ENCODE measurements at places on chromosomes 16 and 17.

DNA sequence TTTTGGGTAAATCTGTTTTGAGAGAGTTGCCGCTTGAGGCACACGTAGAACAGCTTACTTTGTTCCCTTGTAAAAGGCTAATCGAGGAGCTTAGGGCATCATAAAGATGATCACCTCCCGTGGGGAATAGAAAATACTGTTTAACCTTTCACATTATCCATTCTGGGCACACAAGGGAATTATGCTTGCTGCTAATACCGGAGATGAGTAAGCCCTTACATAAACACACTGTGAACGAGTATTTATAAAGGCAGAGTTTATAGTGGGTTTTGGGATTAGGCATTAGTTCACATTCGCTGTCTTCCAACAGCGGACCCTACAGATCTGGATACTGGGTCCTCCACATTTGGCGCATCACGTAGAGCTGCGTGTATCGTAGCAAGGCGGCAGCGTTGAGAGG, 51.2 kb upstream of the CNTNAP4 start:
- DNase-seq: no peak

DNA sequence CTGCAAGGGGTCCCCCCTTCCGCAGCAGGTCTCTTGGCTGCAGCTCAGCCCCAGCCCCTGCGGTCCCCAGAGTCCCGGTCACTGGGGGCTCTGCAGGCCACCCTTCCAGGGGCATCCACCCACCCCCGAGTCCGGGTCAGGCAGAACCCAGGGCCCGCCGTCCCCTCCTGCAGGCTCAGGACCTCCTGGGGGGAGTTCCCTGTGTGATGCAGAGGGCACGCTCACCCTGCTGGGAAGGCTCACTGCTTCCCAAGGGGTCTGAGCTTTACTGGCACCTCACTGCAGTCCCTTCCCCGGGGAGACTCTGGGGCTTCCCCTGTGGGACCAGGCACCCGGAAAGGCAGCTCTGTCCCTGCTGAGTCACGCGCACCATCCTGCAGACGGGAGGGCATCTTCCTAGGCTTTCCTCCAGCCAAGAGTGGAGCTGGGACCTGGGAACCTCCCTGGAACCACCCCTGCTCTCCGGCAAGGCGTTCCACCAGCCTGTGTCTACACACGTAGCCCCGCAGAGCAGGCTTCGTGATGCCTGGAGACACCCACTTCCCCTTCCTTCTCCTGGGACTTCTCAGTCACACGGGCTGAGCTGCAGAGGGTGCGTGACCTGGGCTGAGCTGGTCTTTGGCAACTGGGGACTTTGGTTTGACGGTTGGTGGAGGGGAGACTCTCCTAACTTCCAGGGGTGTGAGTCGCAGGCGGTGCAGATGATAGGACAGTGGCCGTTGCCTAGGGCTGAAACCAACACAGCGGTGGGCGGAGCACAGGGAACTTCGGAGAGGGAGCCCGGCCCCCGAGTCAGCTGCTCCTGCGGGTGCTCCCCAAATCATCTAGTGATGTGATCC, 23.4 kb downstream of the SLC25A10 start:
- DNase-seq: peak; percentile 54

DNA sequence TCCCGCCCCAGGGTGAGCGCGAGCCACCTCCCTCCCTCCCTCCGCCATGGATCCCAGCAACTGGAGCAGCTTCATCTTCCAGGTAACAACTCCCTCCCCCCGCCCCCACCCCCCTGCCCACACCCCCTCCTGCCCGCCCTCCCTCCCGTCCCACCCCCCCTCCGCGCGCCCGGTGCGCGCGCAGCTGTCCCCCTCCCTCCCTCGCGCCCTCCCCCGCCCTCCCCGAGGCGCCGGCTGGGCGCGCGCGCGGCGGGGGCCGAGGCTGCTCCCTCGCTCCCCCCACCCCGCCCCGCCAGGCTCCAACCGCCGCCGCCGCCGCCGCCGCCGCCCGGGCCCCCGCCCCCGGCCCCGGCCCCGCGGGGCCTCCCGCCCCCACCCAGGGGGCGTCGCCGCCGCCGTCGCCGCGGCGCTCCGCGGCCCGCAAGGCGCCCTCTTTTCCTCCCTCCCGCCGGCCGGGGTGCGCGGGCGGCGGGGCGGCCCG, at the start of gene MAZ:
MAZ (plus strand) TSS at position 431 of the 481 bp plus-strand sequence. CDS start 173 bp downstream, outside the sequence.
- no peak for DNase-seq

DNA sequence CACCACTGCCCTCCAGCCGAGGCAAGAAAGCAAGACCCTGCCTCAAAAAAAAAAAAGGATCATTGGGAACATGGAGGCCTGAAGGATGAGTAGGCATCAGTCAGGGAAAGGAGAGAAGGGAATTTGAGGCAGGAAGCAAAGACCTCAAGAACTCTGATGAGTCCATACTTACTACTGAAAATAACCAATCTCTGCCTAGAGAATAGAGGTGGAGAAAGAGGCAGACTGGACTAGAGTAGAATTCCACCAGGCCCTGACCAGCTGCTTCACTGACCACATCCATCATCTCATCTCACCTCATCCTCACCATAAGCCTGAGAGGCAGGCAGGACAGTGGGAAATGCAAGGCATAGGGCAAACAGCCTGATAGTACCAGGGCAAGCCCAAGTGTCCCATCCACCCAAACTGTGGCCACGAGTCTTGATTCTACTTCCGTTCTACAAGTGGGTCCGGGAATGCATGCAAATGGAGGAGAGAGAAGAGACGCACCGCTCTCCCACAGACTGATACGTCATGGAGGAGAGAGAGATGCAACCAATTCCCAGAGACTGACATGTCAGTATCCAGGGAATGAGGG, 17.1 kb downstream of the ANKRD11 start:
- no peak for DNase-seq

DNA sequence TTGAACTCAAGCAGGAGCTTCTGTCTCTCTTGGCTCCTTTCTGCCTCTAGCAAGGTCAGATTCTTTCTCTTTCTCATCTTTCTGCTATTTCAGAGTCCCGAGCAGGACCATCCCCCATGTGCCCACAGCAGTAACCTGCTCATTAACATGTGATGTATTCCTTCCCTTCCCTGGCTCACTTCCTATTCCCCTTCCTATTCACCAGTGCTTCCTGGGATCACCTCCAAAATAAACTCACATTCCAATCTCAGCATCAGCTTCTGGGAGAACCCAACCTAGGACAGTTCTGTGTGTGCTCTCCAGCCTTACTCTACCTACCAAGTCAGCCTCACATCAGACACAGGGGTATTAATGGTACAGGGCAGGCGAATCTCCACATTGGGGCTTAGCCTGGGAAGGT, 546.4 kb upstream of the SALL1 start:
- DNase-seq: no peak

All from ELF-1 (cell line).